ENCODE measurements at places on chromosomes 11 and 22.

DNA sequence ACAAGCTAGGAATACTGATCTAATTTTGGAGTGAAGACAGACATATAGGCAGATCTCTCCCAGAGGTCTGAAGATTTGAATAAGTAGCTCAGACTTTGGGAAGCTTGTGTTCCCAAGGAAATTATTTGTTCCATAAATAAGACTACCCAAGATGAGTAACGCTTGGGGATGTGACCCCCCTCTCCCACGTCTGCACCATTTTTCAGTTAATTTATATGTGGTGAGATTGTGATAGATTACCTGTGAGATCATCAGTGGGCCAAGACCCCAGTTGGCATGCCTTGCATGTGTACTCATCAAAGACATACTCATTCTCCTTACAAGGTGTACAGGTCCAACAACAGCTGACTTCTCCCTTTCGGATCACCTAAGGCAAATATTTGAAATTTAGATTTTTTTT, 252.8 kb upstream of the CTSC start:
- DNase-seq: no peak

GRCh38 chr11:76946223-76946622, 85.5 kb downstream of the ACER3 start:
- DNase-seq: no peak

DNA sequence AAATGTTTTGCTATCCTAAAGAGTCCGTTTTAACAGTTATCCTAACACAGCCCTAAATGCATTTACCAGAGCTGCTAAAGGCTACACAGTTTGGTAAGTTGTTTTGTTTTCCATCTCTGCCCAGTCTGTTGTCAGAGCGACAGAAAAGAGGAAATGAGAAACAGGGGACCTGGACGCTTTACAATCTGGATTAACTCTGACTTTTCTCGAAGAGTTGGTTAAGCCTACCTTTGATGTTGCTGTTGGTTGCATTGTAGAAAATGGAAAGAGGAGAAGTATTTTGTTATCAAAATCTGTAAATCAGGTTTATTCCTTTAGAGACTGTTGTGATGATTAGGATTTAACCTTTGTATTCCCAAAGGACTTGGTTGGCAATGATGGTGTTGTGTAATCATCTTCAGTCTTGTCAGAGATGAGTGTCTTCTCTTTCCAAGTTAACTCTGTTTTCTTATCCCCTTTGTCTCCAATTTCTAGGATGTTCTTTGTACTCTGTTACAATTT, 481 bp downstream of the ANGPTL5 start:
- DNase-seq: no peak

GRCh38 chr11:130616573-130616972, 168.1 kb downstream of the ADAMTS15 start:
- no peak for DNase-seq

DNA sequence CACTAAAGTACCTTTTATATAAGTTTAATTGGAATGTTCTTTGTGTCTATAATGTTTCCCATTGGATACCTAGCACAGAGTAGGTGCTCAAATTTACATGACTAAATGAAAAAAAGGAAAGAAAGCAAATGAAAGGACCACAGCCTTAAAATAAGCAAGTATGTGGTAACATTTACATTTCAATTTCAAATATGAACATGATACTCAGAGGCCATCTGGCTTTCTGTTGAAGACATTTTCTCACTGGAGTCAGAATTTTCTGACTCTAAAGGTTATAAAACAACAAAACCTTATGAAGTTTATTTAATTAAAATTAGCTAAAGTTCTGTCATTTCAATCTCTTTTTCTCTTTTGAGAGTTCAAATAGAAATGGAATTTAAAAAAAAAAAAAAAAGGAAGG, 904 bp upstream of the ANGPTL5 start:
- DNase-seq: no peak

- no peak for DNase-seq
Measured at GRCh38 chr11:16326679-16327297, 29.6 kb downstream of the SOX6 start.

- peak; percentile 87 for DNase-seq
Measured at GRCh38 chr11:47373876-47374719, 4.2 kb downstream of the SPI1 start.

DNA sequence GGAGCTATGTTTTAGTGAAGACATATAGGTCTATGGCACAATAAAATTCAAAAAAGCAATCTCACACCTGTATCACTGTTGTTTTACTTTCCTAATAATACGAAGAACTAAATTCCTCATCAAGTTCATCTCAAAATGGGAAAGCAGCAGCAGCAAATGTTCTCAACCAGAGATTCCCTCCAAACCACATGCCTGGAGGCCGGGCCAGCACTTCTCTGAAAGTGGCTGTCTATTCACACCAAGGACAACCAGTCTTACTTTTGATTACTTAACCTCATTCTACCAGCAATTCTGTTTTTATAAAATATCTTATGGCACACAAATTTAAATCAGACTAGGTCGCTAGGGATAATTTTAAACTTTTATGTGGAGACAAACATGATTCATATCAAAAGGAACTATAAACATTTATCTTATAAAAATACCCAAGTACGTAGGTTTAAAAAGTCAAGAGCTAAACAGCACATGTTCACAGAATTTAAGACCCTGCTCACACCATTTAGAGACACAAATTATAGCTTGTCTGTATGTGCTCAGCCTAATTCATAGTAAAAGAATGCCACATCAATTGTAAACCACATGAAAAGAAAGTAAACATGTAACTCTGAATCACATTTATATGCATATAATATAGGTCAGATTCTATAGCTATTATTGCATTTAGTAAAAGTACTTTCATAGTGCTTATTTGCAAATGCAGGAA, 46.1 kb downstream of the RRAS2 start:
- no peak for DNase-seq

- no peak for DNase-seq
Measured at GRCh38 chr11:17683377-17684161, 35.8 kb upstream of the MYOD1 start.

DNA sequence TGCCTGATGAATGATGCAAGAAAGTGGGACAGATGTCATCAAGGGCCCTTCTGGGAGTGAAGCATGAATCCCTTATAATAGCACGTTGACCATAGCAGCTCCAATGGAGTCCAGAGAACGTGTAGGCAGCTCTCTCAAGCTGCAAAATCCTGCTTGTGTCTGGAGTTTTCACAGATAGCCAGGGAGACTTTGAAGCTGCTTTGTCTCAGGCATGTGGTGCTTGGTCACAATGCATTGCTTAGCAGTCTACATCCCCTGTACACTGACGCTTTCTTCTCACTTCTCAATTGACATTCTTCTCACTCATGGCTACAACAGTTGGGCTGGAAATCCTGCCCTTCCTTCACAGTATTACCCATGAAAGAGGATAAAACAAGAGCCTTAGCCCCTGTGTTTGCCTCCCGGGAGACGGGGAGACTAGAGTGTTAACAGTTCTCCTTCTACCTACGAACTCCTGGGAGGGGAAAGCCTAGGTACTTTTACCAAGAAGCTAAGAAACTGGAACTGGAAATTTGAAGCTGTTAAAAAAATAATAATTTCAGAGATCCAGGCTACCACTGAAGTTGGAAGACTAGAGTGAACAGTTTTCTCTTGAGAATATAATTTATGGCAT, 20.7 kb upstream of the MMP7 start:
- DNase-seq: no peak

DNA sequence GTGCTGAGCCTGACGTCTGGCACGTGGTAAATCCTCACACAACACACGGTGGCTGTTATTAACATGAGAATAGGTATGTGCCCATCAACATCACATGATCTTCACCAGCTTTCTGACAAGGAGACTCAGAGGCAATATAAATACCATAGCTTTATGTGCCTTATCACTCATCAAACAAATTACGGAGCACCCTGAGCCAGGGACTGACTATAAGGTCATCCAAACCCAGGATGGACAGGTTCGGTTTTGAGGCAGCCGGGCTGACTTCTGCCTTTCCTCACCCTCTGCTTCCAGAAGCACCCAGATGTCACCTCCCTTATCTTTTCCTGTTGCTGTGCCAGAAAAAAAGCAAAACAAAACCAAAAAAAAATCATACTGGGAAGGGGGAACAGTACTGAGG, 5.7 kb upstream of the PLAAT3 start:
- DNase-seq: no peak

DNA sequence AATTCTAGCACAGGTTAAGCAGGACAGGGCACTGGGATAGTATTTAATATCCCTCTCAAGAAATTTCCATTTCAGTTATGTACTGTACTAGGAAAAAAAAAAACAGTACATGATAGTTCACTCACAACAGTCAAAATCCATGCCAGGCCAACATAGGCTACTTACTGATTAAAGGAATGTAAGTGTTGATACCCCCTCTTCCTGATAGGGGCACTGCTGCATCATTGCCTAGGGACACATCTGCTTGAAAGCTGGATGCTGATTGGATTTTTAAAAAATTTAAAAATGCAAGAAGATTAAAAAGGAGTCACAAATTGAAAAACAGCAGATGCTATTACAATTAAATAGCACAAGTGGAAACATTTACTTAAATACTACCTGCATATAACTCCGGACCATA, 43.4 kb downstream of the APOL5 start:
- DNase-seq: no peak

- DNase-seq: no peak
Measured at GRCh38 chr11:65129649-65130441, 4.5 kb downstream of the SYVN1 start.

DNA sequence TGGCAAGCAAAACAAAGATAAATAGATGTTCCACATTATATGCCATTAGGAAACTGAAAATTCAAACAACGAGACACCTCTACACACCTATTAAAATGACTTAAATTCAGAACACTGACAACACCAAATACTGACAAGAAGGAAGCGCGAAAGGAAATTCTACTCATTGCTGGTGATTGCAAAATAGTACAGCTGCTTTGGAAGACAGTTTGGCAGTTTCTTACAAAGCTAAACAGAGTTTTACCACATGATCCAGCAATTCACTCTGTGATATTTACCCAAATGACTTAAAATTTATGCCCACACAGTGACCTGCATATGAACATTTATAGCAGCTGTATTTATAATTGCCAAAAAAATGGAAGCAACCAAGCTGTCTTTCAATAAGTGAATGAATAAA, 232.6 kb downstream of the CASP12 start:
- no peak for DNase-seq

DNA sequence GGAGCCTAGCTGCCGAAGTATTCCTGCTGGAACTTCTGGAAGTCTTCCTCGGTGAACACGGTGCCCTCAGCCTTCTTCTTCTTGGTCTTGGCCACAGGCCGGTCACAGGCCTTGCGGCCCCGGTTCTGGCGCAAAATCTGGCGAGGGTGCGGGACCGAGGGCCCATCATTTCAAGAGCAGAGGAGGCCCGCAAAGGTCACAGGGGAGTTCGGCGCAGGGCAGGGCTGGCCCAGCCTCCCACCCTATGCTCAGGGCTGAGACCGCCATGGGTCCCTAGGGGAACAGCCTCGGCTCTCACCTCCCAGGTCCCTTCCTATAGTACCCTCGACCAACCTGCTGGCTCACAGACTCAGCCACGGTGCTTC, 3.1 kb downstream of the RPS19BP1 start:
- no peak for DNase-seq

- DNase-seq: no peak
Measured at GRCh38 chr11:69439127-69439526, 42.3 kb upstream of the LINC01488 start.

DNA sequence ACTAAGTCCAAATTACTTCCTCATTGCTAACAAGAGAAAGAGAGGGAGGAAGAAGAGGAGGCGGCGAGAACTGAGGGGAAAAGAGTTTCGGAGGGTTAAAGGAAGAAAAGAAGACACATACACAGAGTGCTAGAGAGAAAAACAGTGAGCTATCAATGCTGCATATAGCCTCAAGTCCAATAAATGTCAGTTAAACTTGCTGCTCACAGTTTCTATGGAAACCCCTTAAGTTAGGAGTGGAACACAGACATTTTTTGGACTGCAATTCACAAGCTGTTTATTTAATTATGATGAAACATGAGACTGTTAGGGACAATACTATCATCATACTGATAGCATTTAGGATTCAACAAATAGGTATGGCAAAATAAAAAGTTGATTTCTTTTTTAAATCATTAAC, 1320.4 kb downstream of the LRRC4C start:
- no peak for DNase-seq

DNA sequence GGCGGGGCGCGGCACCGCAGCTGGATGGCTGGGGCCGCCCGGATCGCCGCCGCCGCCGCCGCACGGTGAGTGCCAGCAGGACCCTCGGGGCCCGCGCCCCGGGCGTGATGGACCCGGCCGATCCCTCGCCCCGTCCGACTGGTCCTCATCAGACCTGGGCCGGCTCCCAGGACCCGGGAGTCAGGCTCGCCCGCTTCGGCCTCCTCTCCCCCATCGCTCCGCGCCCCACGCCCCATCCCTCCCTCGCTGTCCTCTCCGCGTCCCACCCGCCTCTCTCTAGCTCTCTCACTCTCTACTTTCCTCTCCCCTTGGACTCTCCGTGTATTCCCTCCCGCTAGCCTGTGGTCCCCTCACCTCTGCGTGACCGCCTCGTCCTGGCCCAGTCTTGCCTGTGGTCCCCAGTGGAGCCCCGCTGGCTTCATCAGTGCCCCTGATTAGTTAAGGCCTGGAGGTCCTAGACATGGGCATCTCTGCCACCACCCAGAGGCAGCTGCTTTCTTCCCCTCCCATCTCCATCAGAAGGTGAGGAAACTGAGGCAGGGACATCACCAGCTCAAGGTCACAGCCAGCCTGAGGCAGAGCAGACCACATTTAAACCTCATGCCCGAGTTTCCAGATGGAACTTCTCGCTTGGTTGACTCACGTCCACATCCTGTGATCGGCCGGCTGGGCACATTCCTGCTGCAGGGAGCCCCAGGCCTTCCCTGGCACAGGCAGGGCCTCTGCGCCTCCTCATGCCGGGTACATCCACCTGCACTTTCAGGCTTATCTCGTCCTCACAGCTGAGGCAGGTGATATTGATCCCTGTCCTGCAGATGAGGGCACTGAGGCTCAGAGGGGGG, 429 bp downstream of the SLC39A13 start:
- no peak for DNase-seq

- no peak for DNase-seq
Measured at GRCh38 chr11:119445850-119446249, 22.9 kb upstream of the THY1 start.

DNA sequence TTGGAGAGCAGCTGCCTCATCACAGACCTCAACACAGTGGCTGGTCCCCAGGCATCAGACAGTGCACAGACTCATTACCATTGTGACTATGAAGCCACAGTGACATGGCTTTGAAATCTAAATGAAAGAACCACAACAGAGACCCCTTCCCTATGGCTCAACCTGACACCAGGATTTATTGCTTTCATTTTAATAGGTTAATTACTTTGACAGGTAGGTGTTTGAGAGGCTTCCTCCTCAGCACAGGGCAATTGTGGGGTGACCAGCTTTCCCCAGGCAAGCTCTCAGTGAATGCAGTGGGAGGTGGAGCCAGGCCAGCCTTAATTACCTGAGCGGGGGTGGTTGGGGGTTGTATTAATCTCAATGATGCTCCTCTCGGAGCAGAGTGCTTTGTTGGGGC, 102.3 kb downstream of the CHST1 start:
- no peak for DNase-seq

Data from activated naive CD4-positive, alpha-beta T cell (primary cell).